NCI-H446 (cell line): ENCODE measurements at places on chromosomes 16 and 17.

GRCh38 chr17:74042744-74043486 is 160.6 kb upstream of the RPL38 start:
- peak; percentile 52 for DNase-seq

GRCh38 chr16:70267516-70267915 is 15.8 kb upstream of the EXOSC6 start:
- DNase-seq: peak; percentile 24

- DNase-seq: peak; percentile 61
These were observed 39.2 kb upstream of the ABCC12 start for GRCh38 chr16:48194828-48195556.

GRCh38 chr16:25143928-25144327 is 32.4 kb downstream of the LCMT1 start:
- DNase-seq: no peak

GRCh38 chr16:4529085-4530060 is 9.2 kb downstream of the CDIP1 start:
- no peak for DNase-seq

DNA sequence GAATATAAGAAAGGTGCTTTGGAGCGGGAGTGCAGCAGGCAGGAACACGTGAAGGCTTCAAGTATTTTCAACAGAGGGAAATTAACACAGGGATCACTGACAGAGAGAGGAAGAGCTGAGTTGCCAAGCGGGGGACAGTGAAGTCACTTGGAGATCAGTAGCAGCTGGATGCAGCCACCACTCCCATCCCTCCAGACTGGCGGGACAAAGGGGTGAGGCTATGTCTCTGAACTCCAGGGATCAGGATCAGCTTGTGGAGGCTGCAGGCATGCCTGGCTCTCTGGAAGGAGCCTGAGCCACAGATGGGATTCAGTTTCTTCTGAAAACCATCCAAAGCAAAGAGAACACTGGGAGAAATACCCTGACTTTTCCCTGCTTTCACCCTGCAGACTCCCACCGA is 113.7 kb upstream of the IRX3 start:
- no peak for DNase-seq

DNA sequence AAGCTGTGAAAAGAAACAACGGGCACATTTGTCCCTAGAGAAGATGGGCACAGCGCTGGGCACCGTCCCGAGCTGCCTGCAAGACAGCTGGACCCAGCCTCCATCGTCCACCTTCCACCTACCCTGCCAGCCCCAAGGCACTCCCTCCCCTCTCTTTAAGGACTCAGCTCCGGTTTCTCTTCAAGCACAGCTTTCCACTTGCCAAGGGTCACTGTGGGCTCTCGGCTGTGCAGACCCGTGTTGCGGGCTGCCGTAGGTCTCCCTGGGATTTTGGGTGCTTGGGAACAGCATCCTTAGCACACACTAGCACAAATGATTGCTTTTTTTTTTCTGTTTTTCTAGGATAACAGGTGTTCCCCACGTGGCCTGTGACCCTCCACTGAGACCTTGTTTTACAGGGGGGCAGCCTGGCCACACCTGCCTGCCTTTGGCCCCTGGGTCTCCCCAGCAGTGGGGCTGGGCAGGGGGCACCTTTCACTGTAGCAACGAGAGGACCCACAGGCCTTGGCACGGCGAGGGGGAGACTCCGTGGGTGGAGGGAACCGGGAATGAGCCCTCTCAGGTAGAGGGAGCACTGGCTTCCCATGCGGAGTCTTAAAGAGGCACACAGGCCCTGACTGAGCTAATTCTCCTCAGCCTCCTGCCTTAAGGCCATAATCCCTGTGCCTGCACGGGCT is 1.4 kb downstream of the CHMP6 start:
- DNase-seq: no peak

GRCh38 chr17:29369831-29370735 is 20.1 kb upstream of the TAOK1 start:
- peak; percentile 75 for DNase-seq

DNA sequence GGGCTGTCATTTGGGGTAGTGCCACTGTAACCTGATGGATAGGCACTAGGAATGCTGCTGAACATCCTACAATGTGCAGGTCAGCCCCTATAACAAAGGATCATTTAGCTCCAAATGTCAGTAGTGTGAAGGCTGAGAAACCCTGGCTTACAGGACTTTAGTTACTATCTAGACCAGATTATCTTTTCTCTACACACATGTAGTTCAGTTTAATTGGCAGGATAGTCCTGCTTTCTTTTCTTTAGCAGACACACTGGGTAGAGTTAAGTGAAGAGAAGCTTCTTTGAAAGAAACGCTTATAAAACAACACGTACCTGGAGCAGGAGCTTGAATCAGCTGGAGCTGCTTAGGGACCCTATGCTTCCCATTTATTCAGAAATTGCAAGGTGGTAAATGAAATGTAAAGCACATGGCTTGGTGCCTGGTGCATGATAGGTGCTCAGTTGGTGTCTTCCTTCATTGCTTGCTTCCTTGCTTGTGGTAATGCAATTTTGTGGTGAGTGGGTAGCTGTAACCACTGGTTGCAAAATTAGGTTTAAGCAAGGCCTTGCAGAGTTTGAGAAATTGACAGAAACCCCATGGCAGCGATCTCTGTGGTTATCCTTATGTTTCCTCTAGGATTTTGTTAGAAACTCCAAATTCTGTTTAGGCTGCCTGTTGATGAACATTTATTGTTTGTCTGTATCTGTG is 9.4 kb downstream of the METTL9 start:
- no peak for DNase-seq
